Activated T-helper 1 cell treated with anti-CD3 and anti-CD28 coated beads, Interleukin-2, amount 50 U/mL, for 16 hours (primary cell): ENCODE measurements at places on chromosomes 12 and 14.

DNA sequence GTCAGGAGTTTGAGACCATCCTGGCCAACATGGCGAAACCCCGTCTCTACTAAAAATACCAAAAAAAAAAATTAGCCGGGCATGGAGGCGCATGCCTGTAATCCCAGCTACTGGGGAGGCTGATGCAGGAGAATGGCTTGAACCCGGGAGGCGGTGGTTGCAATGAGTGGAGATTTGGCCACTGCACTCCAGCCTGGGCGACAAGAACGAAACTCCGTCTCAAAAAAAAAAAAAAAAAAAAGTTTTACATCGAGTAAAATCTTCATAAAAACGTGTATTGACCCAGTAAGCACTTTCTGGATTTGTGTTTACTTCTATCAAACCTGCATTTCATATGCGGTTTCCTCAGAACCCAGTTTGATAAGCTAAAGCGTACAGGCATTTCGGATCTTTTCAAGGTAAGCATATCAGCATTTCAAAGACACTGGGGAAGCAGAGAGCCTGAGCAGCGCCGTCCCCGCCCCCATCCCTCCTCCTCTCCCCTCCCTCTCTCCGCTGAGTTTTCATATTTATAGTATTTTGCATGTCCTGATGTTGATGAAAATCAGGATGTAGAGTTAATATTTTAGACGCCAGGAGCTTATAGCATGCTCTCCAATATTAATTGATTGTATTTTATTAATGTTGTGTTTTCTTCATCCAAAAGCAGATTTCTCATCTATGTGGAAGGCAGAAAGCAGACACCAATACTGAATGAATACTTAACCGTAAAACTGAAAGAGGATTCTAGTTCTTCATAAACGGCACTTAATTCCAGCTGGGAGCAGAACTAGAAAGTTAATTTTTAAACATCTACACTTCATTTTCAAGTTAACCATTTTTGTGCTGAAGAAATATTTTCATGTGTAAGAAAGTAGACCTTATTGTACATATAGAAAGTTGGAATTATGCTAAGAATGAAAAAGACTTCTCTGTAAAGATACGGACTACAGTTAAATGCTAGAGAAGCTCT lies 9.2 kb upstream of the HIP1R start:
- DNase-seq, result no peak

GRCh38 chr14:54474232-54474793 lies 14.5 kb downstream of the GMFB start:
- no peak for DNase-seq

GRCh38 chr12:55720894-55721444 lies 776 bp downstream of the RDH5 start:
- DNase-seq, result no peak

DNA sequence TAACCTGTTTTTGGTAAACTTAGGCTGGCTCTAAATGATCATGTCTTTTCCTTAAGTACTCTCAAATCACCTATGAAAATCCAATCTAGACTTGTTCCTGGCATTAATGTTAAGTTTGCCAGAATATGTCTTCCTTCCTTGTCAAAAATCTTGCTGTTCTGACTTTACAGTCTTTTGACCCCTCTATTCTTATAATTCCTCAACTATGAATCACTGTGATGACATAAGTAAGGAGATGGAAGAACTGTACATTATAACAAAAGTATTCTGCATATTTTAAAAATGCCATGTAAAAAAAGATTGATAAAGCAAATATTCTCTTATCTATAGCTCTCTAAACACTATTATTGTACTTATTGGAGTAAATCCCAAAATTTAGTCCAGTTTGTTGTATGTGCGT lies 51.4 kb upstream of the BAZ1A start:
- DNase-seq, result no peak

DNA sequence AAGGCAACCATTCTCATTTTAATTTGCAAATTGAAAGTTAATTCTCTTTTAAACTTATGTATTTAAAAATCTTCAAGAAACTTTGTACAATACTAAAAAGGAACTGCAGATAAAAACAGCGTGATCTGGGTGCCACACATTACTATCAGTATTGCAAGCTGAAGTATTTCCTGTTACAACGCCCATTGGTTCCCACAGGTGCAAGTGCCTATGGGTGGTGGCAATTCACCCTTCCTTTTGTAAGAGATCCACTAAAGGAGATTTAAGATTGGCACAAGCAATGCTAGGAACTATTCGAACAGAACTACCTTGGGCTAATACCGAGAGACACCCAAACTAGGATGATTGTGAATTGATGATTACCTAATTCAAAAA lies 13.2 kb downstream of the TAOK3 start:
- DNase-seq, result no peak

DNA sequence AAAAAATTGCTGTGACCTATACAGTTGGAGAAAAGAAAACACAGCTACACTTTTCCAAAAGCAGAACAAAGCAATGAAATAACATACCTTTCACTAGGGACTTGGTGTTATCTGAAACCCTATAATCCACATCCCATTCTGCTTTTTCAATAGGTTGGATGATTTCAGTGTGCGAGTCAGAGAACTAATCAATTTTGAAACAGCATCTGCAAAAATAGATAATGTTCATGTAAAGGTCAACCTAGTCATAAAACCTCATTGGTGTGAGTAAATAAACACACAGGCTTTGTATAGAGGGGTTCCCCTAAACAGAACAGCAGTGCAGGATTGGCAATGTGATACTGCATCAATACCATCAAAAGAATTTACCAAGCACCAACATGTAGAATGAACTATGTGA lies 173.0 kb upstream of the G2E3 start:
- no peak for DNase-seq

- DNase-seq, result no peak
Observed at GRCh38 chr14:73785336-73785833, 66.2 kb upstream of the PTGR2 start.

DNA sequence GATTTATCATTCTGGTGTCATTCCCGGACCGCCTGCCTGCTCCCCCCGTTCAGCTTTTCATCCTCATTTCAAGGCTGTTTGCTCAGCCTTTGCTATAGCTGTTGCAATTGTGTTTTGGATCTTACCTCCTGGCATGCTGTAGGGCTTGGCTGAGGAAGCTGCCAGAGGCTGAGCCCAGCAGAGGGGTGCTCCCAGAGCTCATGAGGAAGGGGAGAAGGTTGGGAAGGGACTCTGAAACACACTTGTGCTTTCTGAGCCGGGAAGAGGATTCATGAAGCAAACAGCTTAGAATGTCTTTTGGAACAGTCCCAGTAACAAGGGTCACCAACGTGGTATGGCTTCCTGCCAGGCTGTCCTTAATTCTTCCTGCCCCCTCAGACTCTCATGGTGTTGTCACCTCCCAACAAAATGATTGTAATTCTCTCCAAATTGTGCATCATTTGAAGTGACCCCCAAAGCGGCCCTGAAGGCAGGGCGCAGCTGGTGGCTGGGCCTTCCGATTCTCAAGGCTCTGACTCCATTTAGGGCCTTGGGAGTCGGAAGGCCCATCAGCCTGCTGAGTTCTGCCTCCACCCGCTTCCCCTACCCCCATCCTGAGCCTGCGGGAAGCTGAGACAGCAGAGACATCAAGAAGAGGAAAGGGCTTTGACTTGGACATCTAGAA lies 111.9 kb upstream of the ARHGAP5 start:
- no peak for DNase-seq

DNA sequence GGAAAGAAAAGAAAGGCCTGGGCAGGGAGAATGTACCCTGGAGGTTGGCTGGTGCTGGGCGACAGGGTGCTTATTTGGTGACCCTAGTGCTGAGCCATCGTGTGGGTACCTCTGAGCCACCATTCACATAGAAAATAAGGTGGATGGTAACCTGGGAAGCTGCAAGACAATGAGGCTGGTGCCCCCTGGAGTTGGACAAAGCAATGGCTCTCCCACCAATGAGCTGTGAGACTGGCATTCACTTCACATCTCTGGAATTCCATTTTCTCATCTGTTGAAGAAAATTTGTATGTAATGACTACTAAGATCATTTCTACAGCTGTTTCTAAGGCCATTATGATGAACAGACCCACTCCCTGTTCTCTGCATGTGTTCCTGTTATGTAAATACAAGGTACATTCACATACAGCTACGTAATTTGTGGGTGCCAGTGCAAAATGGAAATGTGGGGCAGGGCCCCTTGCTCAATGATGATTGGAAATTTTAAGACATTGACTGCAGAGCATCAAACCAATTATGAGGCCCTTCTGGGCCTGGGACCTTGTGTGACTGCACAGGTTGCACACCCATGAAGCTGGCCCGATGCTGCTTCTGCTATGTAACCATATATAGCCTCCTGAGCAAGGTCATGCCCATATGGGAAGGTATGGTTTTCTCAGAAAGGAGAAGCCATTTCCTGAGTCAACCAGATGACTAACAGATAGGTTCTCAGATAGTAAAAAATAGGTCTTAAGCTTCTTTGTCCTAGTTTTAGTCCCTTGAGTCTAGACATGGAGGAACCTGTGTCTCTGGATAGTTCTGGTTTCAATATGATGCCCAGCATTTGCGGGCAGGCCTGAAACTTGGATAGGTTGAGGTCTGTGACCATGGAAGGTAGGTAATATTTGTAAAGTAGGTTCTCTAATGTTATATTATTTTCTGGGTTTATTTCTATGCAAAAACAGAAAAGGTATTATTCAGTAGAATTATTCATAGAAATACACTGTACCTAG lies 63.4 kb upstream of the IGF1 start:
- no peak for DNase-seq

DNA sequence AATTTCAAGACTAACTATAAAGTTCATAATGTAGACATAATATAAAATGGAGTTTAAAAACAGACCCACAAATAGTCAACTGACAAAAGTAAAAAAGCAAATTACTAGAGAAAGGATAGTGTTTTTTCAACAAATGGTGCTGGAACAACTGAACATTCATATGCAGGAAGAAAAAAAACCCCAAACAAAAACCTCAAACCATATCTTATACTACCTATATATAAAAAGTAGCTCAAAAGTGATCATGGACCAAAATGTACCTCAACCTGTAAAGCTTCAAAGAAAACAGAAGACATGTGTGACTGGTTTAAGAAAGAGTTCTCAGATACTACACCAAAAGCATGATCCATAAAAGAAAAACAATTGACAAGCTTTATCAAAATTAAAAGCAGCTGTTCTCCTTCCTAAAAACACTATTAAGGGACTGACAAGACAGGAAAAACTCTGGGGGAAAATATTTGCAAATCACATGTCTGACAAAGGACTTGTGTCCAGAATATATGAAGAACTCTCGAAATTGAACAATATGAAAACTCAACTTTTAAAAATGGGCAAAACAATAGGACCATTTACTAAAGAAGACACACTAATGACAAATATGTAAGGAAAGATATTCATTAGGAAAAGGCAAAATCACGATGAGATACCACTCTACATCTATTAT lies 22.7 kb upstream of the ARID4A start:
- no peak for DNase-seq

DNA sequence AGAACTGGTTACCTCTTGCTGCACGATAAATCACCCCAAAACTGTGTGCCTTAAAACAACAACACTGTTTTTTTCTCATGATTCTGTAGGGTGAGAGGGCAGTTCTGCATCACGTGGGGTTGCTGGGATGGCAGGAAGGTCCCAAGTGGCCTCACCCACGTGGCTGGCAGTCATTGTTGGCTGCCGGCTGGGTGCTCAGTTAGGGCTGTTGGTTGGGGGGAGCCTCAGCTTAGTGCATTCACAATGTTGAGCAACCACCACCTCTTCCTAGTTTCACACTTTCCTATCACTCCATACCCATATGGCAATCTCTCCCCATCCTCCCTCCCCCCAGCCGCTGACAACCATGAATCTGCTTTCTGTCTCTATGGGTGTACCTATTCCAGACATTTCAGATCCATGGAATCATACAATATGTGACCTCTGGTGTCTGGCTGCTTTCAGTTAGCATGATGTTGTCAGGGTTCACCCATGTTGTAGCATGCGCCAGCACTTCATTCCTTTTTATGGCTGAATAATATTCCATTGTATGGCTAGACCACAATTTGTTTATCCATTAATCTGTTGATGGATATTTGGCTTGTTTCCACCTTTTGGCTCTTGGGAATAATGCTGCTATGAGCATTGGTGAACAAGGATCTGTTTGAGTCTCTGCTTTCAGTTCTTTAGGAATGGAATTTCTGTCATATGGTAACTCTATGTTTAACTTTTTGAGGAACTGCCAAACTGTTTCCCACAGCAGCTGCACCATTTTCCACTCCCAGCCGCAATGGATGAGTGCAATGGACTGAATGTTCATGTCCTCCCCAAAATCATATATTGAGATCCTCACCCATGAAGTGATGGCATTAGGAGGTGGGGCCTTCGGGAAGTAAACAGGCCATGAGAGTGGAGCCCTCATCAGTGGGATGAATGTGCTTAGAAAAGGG lies 11.2 kb upstream of the POP5 start:
- no peak for DNase-seq

DNA sequence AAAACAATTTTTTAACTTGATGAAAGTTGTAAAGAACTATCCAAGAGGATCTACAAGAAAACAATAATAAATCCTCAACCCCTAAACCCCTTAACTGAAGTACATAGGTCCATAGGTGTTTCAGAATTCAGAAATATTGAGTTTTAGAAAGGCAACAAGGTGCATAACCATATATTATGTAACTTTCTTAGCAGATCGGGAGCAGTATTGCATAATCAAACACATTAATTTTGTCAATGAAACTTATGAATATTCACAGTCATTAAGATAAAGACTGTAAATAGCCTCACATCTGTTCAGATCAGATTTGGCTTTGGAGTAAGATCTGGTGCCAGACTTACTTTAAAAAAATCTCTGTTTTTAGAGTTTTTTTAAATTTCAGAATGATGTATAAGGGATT lies 647.1 kb upstream of the FLRT2 start:
- DNase-seq, result no peak

GRCh38 chr14:91383439-91383838 lies 34.2 kb downstream of the CCDC88C start:
- no peak for DNase-seq

GRCh38 chr14:66649498-66649897 lies 141.6 kb downstream of the GPHN start:
- DNase-seq, result no peak

GRCh38 chr14:103231376-103232019 lies 102.5 kb upstream of the EIF5 start:
- DNase-seq, result no peak

DNA sequence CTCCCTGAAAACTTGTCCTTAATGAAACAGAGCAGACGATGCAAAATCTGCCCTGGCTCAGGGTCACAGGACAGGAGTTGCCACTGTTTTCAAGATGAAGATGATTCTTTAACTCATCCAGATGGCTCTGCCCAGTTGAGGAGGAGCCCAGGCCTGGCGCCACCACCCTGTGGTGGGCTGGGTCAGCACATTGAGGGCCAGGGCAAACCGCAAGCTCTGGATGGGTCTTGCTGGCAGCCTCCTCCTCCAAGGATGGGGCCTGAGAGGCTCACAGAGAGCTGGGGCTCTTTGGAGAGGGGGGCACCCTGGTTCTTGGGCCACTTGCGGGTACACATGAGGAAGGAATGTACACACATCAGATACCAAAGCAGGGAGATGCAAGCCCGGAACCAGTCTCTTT lies 158.2 kb downstream of the NUAK1 start:
- DNase-seq, result no peak
